ENCODE measurements at places on chromosomes 5 and 9. TPM values are rescaled to one million over a fixed set of nuclear protein-coding genes. Genes with fewer than 3 reads are reported as not detected.

FCHO2 gene
- 17.6 TPM for polyA plus RNA-seq

NEURL1B gene
- polyA plus RNA-seq, result 29.1 TPM

IGIP gene
- polyA plus RNA-seq, result 12.1 TPM

ZNF608 gene
- 17.2 TPM for polyA plus RNA-seq

Measured in heart right ventricle (tissue), 16 donors.